Calu3 (cell line): ENCODE measurements at places on chromosomes 3 and 15.

DNA sequence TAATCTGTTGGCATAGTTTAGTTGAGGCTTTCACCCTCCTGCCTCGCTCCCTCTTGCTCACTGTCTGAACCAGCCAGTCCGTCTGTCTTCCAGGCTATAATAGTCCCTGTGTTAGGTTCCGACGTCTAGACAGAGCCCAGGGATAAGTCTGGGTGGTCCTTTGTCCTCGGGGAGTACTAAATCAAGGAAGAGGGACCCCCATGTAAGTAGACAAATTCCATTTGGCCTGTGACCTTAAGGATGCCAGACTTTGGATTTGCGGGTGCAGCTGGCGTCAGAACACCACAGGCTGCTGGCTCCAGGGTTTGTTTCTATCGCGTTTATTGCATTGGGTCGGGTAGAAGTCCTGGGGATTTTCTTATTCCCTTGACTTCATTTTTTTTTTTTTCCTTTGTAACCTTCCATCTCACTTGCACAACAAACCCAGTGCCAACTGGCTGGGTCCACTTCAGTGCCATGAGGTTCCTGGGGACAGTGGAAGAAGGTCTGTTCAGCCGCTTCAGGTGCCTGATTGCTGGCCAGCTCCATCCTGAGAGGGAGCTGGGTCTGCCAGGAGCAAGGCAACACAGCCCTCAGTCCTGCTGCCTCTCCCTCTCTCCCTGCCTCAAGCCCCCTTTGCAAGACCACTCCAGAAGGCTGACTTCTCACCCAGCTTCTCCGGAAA, 95.4 kb upstream of the KLHL25 start:
- H3K27me3 ChIP-seq, result peaks cover 93% of the 10 kb centered on the region
- DNase-seq, result no peak
- no peaks in the 10 kb centered on the region for H3K4me1 ChIP-seq
- no peak overlapping the region for H3K4me3 ChIP-seq
- no peak overlapping the region for H3K27ac ChIP-seq

DNA sequence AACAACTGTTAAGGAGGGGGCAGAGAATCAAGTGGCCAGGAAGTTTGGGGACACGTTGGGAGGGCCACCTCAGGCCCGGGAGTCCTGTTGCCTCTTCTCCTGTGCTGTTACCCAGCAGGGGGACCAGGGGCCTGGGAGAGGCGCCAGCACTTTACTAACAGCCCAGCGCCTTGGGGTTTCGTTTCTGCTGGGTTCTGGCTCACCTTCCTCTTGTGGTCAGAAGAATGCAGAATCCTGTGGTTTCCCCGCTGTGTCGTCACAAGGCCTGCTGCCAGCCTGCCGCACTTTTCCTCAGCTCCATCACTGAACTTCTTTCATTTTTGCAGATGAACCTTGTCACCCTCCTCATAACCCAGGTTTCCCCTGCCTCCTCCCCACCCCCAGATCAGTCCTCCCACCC, 67.7 kb downstream of the SLC30A4 start:
- peaks cover 59% of the 10 kb centered on the region for H3K36me3 ChIP-seq
- peak overlapping the region; percentile 96 for H3K27ac ChIP-seq
- peak overlapping the region; percentile 53 for H3K4me3 ChIP-seq
- H3K4me1 ChIP-seq, result peaks cover 54% of the 10 kb centered on the region
- H3K27me3 ChIP-seq, result no peaks in the 10 kb centered on the region

- no peaks in the 10 kb centered on the region for H3K4me1 ChIP-seq
- no peak for DNase-seq
- no peak overlapping the region for H3K27ac ChIP-seq
- H3K4me3 ChIP-seq, result no peak overlapping the region
- H3K27me3 ChIP-seq, result no peaks in the 10 kb centered on the region
- no peaks in the 10 kb centered on the region for H3K36me3 ChIP-seq
Observed at GRCh38 chr3:24017305-24017704, 72.2 kb downstream of the NR1D2 start.

DNA sequence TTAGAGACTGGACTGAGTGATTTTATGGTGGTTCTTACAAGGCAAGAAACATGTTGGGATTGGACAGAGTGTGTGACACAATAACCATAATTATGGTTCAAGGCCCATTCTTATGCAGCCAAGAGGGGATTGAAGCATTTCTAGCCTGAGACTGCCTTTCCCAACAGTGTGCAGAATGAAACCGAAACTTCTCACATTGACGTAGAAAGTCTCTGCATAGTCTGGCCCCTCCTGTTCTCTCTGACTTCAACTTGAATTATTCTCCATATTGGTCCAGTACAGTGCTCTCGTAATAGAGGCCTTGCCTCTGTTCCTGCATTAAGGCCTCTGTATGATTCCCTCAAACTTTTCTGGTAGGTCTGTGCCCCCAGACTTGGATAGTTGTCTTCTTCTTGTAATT, 138.3 kb downstream of the DIPK2A start:
- H3K36me3 ChIP-seq, result no peaks in the 10 kb centered on the region
- no peak overlapping the region for H3K27ac ChIP-seq
- DNase-seq, result no peak

- no peaks in the 10 kb centered on the region for H3K36me3 ChIP-seq
- H3K27me3 ChIP-seq, result peaks cover 29% of the 10 kb centered on the region
- no peak overlapping the region for H3K27ac ChIP-seq
- H3K4me1 ChIP-seq, result peaks cover 11% of the 10 kb centered on the region
- no peak overlapping the region for H3K4me3 ChIP-seq
Observed at GRCh38 chr15:70348581-70349344, 251.0 kb upstream of the TLE3 start.

- H3K36me3 ChIP-seq, result no peaks in the 10 kb centered on the region
- DNase-seq, result no peak
- H3K27me3 ChIP-seq, result no peaks in the 10 kb centered on the region
Observed at GRCh38 chr3:83096-83495, 113.5 kb upstream of the CHL1 start.

GRCh38 chr3:133472242-133472641, 72.4 kb downstream of the BFSP2 start:
- no peak overlapping the region for H3K27ac ChIP-seq
- no peak overlapping the region for H3K4me3 ChIP-seq
- no peaks in the 10 kb centered on the region for H3K36me3 ChIP-seq
- no peaks in the 10 kb centered on the region for H3K27me3 ChIP-seq

DNA sequence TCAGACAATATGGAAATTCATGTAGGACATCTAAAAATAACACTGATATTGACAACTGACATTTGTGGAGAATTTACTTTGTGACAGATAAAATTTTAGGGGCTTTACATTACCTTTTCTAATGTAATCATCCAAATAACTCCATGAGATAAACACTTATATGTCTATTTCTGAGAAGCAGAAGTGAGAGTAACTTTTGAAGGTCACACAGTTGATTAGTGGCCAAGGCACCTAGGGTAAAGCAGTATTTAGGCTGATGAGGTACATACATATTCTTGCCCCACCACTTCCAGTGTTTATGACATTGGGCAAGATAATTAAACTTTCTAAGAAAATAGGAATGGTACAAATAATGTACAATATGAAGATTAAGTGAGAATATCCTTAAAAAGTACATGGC, 248.4 kb downstream of the CPNE4 start:
- H3K36me3 ChIP-seq, result no peaks in the 10 kb centered on the region
- no peaks in the 10 kb centered on the region for H3K4me1 ChIP-seq
- H3K27ac ChIP-seq, result no peak overlapping the region
- no peaks in the 10 kb centered on the region for H3K27me3 ChIP-seq

DNA sequence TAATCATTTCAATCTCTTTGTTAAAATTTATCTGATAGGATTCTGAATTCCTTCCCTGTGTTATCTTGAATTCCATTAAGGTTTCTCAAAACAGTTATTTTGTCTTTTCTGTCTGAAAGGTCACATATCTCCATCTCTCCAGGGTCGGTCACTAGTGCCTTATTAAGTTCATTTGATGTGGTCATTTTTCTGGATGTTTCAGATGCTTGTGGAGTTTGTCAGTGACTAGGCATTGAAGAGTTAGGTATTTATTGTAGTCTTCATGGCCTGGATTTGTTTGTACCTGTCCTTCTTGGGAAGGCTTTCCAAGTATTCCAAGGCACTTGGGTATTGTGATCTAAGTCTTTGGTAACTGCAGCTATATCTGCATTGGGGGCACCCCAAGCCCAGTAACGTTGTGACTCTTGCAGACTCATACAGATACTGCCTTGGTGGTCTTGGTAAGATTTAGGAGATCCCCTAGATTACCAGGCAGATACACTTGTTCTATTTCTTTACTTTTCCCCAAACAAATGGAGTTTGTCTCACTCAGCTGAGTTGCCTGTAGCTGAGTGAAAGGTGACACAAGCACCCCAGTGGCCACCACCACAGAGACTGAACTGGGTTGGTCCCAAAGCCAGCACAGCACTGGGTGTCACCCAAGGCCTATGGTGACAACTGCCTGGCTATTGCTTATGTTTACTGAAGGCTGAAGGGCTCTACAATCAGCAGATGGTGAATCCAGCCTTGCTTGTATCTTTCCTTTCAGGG, 18.9 kb upstream of the SLC27A2 start:
- no peak overlapping the region for H3K27ac ChIP-seq
- no peaks in the 10 kb centered on the region for H3K36me3 ChIP-seq
- no peak overlapping the region for H3K4me3 ChIP-seq

DNA sequence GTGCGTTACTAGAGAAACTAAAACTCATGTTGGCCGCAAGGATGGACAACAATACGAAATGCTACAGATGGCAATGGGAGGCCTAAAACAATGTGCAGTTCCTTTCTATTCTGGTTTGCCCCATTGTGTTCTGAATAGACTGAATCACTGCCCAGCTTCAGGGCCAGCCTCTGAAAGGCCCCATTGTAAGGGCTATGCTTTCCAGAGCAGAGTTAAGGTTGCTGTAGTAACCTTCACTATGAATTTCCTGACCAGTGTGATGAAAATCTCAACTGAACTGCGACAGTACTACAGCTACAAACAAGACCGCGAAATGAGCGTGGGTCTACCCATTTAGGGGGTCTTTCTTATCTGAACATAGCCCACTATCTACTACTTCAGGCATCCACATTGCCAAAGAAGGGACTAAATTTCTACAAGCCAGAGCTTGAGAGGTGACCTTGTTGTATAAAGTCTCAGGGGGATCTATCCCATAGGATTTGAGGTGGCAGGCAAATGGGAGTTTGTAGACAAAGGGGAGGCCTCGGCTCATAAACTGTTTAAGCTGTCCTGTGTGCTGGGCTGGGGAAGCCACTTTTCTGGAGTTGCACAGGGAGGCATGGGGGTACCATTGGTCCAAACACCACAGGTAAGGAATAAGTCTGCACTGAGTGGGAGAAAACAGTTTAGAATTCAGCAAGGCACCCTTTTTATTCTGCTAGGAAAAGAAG, 80.1 kb downstream of the MYO1E start:
- DNase-seq, result peak; percentile 63
- peak overlapping the region; percentile 57 for H3K27ac ChIP-seq
- peak overlapping the region; percentile 49 for H3K4me3 ChIP-seq
- H3K4me1 ChIP-seq, result peaks cover 86% of the 10 kb centered on the region
- H3K27me3 ChIP-seq, result no peaks in the 10 kb centered on the region
- H3K36me3 ChIP-seq, result peaks cover 38% of the 10 kb centered on the region

DNA sequence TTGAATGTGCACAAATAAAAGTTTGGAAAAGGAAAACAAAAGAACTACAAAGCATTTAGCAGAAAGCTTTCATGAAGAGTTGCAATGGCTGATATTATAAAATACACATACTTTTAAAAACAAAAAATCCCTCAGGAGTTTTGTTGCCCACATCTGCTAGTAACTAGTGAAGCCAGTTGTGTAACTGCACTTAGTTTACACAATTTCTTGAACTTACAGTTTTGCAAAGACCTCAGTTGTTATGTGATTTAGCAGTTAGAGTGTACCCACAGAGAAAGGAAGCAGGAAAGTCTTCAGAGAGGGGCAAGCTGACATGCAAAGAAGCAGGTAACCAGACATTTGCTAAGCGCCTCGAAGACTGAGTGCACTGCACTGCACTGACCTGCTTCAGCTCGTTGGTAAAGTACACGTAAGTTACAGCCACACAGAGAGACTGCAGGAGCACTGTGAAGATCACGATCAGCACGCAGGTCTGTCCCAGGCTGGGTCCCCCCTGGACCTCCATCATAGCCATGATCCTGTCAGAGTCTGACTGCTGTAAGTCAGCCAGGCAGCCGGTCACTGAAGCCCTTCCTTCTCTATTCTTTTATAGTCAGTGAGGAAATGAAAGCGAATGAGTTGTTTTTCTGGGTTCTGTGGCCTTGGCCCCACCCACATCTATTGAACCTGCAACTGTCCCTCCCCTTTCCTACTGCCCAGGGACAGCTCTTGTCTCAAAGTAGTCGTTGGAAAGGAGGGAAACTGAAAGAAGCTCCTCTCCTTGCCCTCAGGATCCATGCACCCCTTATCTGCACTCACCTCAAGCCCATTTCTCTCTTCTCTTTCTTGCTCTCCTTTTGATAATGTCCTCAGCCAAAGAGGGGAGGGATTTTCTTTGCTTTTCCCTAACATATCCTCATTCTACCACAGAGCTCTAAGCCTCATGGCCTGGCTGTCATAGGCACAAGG, at the start of gene TNFSF10:
Gene TNFSF10 (minus strand): TSS at position 560 of the 948 bp plus-strand sequence. CDS start 46 bp downstream, at position 514.
- peaks cover 37% of the 10 kb centered on the region for H3K4me1 ChIP-seq
- no peaks in the 10 kb centered on the region for H3K27me3 ChIP-seq
- H3K36me3 ChIP-seq, result peaks cover 12% of the 10 kb centered on the region

GRCh38 chr3:197809356-197810020, 18.4 kb downstream of the LRCH3 start:
- no peaks in the 10 kb centered on the region for H3K4me1 ChIP-seq
- no peak overlapping the region for H3K4me3 ChIP-seq
- no peak overlapping the region for H3K27ac ChIP-seq

- H3K4me1 ChIP-seq, result no peaks in the 10 kb centered on the region
- H3K27ac ChIP-seq, result no peak overlapping the region
- DNase-seq, result no peak
- no peaks in the 10 kb centered on the region for H3K36me3 ChIP-seq
- no peaks in the 10 kb centered on the region for H3K27me3 ChIP-seq
Observed at GRCh38 chr3:116188231-116188785, 257.0 kb downstream of the LSAMP start.

DNA sequence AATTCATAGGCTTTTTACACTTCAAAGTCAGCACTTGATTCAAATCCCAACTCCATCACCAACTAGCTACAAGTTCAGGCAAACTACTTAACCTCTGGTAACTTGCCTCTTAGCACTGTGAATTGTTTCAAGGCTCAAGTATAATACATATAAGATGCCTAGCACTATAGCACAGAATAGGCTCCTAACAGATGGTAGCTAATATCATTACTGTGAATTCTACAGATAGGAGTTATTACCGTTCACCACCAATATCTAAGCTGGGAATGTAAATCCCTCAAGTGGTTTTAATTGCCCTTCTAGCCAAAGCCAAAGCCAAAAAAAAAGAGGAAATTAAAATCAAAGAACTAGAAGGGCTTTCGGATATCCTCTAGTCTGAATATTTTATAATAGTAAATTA, 15.4 kb downstream of the DLG1 start:
- peaks cover 44% of the 10 kb centered on the region for H3K36me3 ChIP-seq
- H3K4me1 ChIP-seq, result peaks cover 15% of the 10 kb centered on the region
- no peak overlapping the region for H3K4me3 ChIP-seq
- no peaks in the 10 kb centered on the region for H3K27me3 ChIP-seq

- no peak overlapping the region for H3K27ac ChIP-seq
- H3K36me3 ChIP-seq, result no peaks in the 10 kb centered on the region
- no peaks in the 10 kb centered on the region for H3K27me3 ChIP-seq
- no peaks in the 10 kb centered on the region for H3K4me1 ChIP-seq
- DNase-seq, result no peak
Observed at GRCh38 chr15:25684521-25685431, 178.4 kb downstream of the ATP10A start.
